ENCODE measurements at places on chromosomes 3 and 15.

GRCh38 chr3:145357453-145357852 lies 803.5 kb downstream of the PLOD2 start:
- no peak for DNase-seq

GRCh38 chr3:157544501-157545130 lies 41.4 kb upstream of the VEPH1 start:
- DNase-seq: no peak

- no peak for DNase-seq
These were observed 248.8 kb upstream of the NSMCE3 start for GRCh38 chr15:29518442-29518841.

DNA sequence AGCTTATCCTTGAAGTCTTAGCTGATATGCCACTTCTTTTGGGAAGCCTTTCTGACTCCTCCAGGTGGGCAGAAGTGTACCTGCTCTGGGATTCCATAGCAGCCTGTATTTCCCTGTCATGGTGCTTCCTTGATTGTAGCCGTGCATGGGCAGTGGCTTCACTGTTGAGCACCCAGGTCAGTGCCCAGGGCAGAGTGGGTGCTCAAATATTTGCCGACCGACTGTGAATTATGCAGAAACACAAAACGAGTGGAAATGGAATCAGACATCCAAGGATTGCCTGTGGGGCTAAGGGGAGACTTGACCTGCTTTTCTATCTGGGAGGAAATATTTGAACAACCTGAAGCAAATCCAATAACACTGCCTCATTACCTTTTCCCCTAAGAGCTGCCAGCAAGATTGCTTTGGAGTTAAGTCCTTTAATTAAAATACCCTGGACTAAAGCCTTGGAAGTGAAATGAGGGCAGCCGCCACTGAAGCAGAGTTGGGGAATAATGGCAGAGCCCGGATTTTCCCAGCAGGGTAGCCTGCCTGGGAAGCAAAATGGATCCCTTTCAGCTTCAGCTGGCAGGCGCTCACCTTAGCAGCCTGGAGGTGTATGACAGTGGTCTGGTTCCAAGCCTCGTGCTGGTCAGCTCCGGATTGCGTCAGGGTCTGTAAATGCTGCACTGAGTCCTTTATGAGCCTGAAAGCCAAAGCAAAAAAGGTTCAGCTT lies 14.9 kb downstream of the ACOX2 start:
- no peak for DNase-seq

- DNase-seq: no peak
These were observed 48.9 kb upstream of the SLC6A6 start for GRCh38 chr3:14353502-14353901.

DNA sequence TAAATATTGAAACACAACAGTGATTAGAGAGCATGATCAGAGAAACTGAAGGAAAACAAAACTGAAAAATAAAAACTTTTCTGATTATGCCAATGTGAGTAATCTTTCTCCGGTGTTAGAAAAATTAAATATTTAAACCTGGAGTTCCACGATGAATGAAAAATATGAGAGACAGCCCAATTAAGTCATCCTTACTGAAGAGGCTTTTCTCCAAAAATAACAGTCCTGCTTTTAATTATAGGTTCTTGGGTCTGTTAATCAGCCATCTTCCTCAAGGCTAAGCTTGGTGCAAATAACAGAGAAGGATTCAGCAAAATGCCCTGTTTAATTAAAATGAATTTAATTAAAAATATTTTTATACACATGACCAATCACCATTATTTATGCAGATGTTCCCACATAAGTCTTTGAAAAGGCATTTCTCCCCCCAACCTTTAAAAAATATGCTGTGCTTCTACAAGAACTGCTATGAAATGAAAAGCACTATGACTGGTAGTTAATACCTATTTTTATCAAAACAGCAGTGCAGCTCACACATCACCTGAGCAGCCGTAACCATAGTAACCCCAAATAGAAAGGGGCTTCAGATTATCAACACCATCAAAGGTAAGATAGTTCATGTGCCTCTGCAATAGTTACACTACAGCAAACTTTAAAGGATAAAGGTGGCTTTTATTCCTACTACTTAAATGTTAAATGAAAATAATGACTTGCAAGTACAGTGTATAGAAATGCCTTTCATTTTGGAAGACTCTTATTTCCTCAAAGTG lies 175.7 kb downstream of the SLC9A9 start:
- DNase-seq: no peak

- no peak for DNase-seq
These were observed 563.6 kb upstream of the ADAMTS9 start for GRCh38 chr3:65251375-65251774.

GRCh38 chr3:151787626-151788025 lies 26.3 kb upstream of the AADAC start:
- no peak for DNase-seq

DNA sequence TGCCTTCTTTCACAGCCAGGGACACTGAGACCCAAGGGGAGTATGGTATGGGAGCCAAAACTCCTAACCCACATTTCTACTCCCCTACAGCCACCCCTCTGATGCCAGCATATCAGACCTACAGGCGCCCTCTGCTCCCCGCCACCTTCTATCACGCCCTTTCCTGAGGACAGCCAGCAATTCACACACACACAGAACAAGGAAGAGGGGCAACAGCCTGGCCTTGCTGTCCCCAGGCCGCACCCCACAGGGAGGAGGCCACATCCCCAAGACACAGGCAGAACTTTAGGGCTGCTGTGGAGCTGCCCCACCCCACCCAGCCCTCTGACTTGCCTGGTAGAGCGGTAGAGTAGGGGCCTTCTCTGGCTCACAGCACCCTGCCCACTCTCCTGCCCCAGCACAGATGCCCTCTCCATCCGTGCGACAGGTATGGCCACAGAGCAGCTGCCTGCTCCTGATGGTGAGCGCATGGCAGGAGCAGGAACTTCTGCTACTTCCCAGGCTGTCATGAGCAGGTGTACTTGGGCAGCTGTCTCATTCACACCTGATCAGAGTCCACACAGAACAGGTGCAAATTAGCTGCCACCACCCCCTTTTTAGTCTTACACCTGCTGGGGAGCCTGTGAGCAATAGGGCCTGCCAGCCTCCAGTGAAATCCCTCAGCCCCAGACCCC lies 33.4 kb downstream of the CCDC33 start:
- no peak for DNase-seq

- no peak for DNase-seq
These were observed 8.4 kb upstream of the RPS17 start for GRCh38 chr15:82548700-82549099.

DNA sequence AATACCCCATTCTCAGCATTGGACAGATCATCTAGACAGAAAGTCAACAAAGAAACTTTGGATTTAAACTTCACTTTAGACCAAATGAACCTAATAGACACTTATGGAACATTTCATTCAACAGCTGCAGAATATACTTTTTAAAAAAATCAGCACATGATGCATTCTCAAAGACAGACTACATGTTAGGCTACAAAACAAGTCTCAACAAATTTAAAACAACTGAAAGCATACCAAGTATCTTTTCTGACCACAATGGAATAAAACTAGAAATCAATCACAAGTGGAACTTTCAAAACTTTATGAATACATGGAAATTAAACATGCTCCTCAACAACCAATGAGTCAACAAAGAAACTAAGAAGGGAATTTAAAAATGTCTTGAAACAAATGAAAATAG lies 37.9 kb downstream of the SERP1 start:
- no peak for DNase-seq

GRCh38 chr3:85780806-85781205 lies 822.0 kb downstream of the CADM2 start:
- no peak for DNase-seq

DNA sequence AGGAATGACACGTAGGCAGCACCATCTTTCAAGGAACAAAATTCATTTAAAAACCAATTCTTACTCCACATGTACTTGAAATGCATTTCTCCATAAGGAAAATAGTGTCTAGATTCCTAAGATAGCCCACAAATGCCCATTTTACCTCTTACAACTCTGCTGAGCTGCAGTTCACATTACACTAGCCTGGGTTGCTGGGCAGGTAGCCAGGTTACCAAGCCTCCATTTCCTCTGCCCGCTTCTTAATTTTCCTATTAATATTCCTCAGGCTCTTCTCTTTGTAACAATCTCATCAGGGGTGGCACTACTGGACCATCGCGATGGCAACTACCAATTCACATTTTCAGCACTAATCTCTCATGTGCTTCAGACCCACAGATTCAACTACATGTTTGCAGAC lies 10.8 kb downstream of the ATP13A3 start:
- no peak for DNase-seq
